Foreskin fibroblast (primary cell): ENCODE measurements at places on chromosomes 2 and 18.

DNA sequence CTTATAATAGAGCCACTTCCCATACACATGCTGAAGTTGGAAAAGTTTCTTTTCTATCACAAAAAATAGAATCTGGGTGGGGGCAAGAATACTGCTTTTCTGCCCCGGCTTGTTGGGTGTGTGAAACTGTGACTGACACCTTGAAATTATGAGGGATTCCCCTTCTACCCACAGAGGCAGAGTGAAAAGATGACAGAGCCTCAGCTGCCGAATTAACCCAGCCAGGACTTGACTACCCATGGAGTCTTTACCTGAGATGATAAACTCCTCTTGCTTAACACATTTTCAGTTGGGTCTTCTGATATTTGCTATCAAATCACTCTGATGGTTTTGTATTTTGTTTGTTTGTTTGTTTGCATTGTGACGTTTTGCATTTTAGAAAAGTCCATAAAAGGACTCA is 66.0 kb upstream of the PMAIP1 start:
- DNase-seq: no peak

DNA sequence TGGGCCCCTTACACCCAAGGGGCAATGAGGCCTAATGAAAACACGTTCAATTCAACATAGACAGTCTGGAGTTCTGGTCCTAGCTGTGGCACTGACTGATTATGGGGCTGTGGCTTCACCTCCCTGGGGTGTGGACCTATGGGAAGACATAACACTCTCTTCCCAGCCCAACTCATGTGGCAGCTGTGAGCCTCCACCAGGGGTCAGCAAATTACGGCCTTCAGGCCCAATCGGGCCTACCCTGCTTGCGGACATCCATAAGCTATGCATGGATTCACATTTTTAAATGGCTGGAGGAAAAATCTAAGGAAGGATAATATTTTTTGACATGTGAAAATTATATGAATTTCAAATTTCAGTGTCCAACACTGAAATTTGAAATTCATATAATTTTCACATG is 101.3 kb downstream of the LOXHD1 start:
- DNase-seq: no peak

DNA sequence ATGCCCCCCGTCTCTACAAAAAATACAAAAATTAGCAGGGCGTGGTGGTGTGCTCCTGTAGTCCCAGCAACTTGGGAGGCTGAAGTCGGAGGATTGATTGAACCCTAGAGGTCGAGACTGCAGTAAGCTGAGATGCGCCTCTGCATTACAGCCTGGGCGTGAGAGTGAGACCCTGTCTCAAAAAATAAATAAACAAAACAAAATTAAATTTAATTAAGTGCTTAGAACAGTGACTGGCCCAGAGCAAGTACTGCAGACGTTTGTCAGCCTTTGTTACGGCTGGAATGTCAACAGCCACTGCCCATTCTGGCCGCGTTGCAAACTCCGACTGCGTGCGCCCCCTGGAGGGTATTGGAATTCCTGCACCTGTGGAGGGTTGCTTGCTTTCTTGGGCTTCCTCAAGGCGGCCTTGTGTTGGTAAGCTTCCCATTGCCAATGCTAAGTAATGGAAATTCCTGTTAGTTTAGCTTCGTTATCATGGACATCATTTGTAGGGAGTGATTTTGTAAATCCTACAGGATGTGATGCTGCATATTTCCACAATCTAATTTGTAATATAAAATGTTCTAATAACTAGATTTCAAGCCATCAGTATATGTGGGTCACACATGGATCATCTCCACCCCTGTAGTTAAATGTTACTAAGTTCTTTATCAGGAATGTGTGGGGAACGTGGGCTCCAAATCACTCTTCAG is 15.9 kb upstream of the ATP6V1B1 start:
- peak; percentile 80 for DNase-seq

DNA sequence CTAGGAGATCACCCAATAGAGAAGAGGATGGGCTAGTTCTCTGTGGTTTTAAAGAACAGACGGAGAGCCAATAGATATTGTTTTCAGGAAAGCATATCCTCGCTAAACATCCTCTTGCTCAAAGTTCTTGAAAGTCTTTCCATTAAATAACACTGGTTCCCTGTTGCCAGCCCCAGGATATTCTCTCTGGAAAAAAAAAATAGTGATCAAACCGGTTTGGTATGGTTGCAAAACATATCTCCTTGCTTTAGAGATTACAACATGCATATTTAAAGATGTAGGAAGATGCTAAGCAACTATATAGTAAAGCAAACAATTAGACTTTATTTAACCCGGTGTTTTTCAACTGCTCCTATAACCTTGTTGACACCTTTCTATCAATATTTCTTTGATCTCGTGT is 211.4 kb downstream of the CMPK2 start:
- DNase-seq: no peak

- DNase-seq: no peak
Observed at GRCh38 chr2:229230911-229231310, 40.2 kb downstream of the PID1 start.

DNA sequence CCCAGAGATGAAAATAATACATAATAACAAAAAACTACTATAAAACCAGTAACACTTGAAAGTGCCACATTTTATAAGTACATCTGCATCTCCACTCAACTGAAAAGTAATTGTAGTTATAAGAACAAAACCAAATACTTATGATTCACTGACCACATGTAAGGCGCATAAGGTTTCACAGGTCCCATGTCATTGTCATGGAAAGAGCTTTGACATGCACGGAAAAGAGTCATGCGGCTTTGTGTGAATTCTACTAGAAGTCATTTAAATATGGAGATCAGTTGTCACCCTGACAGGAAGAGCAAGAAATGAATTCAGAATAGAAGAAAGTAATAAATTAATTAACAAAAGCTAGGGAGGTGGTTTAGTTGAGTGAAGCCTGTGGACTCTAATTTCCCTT is 459.1 kb downstream of the CDH2 start:
- no peak for DNase-seq

DNA sequence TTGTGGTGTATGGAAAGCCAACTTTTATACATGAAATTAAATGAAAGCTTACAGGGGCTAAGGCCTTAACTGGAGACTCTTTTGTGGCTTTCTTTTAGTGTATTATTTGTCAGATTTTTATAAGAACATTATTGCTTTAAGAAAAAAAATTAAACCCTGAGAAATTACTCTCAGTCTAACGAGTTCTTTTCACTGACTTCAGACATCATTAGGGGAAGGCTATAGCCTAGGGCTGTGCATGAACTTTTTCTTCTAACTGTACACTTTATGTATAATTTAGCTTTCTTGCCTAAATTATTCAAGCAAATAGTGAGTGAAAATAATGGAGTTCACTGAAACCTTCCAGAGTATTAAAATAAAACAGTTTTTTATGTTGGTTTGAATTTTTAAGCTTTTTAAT is 151.1 kb upstream of the MEIS1 start:
- DNase-seq: no peak

DNA sequence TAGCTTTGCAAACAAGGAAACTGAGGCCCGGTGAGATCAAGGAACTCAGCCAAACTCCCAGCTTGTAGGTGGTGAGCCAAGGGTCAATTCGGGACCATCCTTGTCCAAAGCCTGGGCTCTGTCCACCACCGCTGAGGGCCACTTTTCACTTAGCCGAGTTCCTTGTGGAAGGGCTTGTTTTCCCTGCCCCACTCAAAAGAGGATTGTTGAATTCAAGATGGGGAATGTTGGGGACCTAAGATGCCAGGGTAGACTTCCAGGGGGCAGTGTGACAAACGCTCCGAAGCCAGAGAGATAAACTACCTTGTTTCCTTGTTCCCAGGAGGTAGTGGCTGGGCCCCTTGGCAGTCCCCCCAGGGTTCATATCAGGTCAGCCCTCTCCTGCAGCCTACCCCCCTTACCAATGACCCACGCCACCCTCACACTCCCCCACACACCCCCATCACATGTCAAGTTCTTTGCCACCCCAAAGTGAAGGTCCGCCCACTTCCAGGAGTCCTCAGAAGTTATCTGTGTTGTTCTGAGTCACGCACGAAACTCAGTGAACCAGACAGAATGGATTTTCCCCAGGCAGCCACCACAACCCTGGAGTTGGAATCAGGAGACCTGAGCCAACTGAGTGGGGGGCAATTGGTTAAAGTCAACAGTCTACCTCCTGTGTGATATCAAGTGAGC is 10.3 kb upstream of the ATOH8 start:
- DNase-seq: no peak

DNA sequence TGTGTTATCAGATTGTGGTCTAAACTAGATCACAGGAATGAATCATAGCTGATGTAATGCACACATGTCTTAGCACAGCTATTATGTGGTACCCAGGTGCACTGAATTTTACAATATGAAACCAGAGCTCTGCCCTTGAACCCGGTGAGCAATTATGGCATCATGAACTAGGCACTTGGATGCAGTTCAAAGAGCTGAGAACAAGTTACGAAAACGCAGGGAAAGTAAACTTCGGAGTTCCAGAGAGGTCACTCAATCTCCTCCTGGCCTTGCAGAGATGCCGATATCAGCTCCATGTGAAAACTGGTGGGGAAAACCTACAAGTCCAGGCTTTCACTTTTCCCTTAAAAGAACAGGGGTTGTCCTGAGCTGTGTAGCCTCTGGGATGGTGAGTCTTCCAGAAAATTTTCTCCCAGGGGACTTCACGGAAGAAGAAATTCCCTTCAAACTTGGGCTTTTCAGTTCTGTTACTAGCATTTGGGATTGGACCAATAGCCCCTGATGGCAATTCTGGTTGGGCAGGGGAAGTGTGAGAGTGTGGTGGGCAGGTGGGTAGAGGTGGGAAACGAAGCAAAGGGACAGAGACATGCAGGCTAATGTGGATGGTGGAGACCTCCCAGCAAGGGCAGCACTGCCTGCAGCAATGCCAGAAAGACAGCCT is 71.1 kb upstream of the SH3BP4 start:
- peak; percentile 92 for DNase-seq

GRCh38 chr2:157413326-157414035 is 30.4 kb downstream of the CYTIP start:
- no peak for DNase-seq

- peak; percentile 32 for DNase-seq
Observed at GRCh38 chr2:69565431-69565839, 78.1 kb downstream of the AAK1 start.

DNA sequence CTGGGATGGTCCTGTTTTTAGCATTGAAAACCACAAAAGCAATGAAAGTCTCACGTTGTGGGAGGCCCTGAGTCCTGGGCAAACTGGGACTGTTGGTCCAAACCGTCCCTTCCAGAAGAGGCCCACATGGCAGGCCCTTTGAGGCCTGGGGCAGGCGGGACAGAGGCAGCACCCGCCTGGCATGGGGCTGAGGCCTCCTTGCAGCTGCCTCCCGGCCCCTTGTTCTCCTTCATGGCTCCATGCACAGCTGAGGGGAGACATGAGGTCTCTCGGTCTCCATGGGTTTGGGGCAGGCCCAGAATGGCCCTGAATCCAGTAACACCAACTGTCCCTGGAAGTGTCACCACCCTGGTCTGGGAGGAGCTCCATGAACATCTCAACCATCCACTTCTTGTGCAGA is 61.9 kb downstream of the RRM2 start:
- no peak for DNase-seq

- DNase-seq: no peak
Observed at GRCh38 chr2:13725945-13726344, 906.6 kb upstream of the LRATD1 start.

DNA sequence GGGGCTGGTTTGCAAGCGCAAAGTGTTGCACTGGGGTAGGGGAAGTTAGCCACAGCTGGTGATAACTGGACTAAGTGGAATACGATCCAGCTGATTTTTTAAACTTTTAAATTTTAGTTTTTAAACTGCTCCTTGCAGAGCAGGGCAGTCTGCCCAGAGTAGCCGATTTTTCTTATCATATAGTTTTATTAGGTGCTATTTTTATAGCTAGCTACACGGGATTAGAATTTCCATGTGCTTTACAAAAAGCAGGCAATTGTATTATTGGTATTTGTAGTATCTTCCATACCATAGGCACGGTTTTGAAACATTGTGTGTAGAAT is 9.6 kb downstream of the CPLX4 start:
- no peak for DNase-seq

- DNase-seq: no peak
Observed at GRCh38 chr2:66478299-66478698, 43.4 kb downstream of the MEIS1 start.

DNA sequence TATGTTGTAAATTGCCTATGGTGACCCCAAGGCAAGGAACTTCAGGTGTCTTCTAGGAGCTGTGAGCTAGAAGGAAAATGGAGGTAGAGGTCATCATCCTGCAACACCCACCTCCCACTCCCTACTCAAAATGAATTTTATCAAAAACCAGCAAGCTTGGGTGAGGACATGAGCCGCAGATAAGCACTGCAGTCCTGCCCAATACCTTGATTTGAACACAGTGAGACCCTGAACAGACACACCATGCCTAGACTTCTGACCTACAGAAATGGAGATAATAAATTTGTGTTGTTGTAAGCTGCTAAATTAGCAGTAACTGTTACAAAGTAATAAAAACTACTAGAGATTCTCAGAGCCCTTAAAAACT is 13.4 kb downstream of the MEX3C start:
- no peak for DNase-seq

- no peak for DNase-seq
Observed at GRCh38 chr2:130319536-130319935, 23.2 kb upstream of the IMP4 start.

DNA sequence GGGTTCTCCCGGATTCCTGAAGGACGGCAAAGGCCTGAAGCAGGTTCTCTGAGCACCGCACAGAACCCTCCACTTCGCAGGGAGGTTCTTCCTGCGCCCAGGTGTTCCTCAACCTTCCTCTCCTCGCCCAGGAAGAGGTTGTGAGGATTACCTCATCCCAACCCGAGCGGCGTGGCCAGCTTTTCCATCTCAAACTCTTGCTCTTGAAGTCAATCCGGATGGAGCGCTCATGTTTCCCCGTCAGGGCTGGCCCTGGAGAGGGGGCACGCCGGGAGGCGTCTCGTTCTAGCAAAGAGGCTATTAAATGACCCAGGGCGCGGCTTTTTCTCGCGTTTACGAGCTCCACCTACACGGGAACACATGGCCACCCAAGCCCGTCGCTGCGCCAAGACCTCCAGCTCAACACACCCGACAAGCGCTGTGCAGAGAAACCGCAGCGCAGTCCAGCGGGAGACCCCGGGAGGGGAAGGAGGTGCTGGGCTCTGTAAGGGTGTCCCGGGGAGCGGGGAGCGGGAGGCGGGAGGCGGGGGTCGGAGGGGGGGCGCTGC is 540 bp upstream of the RAB10 start:
- DNase-seq: peak; percentile 88

DNA sequence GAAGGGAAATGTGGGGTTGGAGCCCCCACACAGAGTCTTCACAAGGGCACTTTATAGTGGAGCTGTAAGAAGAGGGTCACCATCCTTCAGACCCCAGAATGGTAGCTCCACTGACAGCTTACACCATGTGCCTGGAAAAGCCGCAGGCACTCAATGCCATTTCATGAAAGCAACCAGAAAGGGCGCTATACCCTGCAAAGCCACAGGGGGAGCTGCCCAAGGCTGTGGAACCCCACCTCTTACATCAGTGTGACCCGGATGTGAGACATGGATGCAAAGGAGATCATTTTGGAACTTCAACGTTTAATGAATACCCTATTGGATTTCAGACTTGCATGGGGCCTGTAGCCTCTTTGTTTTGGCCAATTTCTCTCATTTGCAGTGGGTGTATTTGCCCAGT is 694.7 kb downstream of the CBLN2 start:
- no peak for DNase-seq
